ENCODE measurements at places on chromosomes 13 and 19.

GRCh38 chr19:29927944-29928625 is 14.0 kb upstream of the URI1 start:
- DNase-seq: peak; percentile 8

GRCh38 chr19:46217476-46217875 is 12.1 kb upstream of the IGFL1 start:
- no peak for DNase-seq

- peak; percentile 42 for DNase-seq
Measured at GRCh38 chr19:29285878-29286277, 72.9 kb upstream of the UQCRFS1 start.

- no peak for DNase-seq
Measured at GRCh38 chr19:35992907-35993765, 1.9 kb upstream of the SDHAF1 start.

DNA sequence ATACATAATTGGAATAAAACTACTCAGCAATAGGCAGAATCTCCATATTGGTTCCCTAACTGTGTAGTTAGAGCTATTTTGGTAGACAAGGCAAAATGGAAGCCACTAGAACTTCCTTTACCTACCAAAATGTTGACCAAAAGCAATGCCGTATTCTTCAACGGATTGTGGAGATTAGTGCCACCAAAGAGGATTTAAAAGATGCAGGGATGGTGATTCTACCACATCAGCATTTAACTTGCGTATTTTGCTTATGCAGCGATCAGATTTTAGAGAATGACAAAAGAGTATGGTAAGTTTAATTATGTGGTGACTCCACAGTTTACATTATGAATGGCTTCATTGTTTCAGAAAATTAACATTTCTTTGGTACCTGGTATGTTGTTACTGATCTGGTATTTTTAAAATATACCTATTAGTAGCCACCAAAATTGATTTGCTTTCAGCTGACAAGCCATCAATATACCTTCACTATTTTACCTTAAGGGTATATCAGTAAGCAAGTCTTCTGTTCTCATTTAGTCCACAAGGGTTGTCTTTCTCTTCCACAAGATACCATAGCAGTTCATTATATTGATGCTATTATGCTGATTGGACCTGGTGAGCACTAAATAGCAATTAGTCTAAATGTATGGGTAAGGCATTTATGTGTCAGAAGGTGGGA is 1910.7 kb upstream of the PRR20A start:
- DNase-seq: no peak

GRCh38 chr19:29772696-29773095 is 39.1 kb upstream of the CCNE1 start:
- no peak for DNase-seq

- DNase-seq: no peak
Measured at GRCh38 chr19:14661372-14661924, 13.2 kb downstream of the ADGRE3 start.

DNA sequence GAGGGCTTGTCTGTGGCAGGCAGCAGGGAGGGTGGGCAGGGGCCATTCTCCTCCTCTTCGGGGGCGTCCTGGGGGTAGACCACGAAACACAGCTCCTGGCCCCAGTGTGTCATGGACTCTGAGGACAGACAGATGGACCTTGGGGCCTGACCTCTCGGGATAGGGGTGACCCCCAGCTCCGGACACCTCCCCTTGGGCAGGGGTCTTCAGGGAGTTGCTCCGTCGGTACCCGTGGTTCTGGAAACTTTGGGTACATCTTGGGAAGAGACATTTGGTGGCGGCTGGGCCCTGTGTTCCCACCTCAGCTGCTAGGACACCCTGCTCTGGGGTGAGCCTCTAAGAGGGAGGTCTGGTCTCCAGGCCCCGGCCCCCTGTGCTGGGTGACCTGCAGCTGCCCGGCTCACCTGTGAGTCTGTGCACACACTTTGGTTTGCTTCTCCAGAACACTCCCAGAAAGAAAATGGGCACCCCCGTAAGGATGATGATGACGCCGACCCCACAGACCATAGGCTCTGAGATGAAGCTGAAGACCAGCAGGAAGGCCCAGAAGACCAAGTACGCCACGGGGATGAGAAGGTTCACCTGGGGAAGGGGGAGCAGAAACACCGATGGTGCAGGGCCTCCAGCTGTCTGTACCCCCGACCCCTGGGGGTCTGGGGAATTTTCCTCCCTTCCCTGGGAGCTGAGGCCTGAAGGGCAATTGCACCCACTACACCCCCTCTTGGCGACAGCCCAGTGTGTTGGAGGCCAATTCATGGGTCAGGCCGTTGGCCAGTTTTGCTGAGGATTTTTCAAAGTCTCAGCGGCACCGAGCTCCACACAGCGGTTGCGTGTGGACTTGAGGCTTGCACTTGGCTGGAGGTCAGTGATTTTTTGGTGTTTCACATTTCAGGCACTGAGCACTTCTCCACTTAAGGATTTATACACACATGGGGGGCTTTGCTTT is 15.0 kb downstream of the LRP3 start:
- no peak for DNase-seq

DNA sequence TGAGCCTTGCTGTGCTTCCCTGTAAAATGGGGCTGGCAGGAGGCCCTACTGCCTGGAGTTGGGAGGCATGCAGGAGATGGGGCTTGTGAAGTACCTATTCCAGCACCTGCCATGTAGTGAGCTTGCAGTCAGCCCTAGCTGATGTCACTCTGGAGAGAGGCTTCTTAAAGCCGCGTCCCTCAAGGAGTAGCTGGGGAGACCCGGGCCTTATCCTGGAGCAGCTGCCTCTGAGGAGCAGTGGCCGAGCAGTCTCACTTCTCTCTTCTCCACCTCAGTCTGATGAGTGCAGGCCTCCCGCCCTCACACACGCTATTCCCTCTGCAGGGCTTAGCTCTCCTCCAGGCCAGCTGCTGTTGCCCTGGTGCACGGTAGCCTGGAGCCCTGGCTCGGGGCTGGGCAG is 18.0 kb downstream of the CLASRP start:
- DNase-seq: no peak

DNA sequence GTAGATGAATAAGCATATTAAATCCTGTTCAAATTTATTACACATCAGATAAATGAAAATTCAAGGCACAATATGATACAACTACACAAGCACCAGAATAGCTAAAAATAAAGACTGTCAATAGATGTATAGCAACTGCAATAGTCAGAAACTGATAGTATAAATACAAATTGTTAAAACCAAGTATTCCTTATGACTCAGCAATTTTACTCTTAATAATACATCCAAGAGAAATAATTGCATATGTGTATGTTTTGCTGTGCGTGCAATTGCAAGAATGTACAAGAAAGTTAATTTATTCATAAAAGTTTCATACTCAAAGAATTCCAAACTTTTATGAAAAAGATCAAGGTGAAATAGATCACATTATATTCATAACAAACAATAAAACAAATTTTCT is 1338.1 kb downstream of the OLFM4 start:
- no peak for DNase-seq

DNA sequence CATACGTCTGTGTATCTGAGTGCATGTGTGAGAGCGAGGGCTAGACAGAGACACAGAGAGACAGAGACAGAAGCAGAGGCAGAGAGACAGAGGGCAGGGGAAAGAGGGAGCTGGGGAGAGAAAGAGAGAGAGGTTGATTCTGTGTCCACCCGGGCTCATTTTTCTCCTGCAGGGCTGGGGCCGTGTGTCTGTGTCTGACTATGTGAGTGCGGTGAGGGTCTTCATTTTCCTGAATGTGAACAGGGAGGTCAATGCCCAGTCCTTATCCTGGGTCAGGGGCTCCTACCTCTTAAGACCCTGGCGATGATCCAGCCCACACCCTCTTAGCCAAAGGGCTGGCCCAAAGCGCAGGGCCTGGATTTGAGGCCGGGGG is 17.7 kb downstream of the LRRC4B start:
- no peak for DNase-seq

- DNase-seq: no peak
Measured at GRCh38 chr13:67914535-67914934, 684.4 kb upstream of the PCDH9 start.

DNA sequence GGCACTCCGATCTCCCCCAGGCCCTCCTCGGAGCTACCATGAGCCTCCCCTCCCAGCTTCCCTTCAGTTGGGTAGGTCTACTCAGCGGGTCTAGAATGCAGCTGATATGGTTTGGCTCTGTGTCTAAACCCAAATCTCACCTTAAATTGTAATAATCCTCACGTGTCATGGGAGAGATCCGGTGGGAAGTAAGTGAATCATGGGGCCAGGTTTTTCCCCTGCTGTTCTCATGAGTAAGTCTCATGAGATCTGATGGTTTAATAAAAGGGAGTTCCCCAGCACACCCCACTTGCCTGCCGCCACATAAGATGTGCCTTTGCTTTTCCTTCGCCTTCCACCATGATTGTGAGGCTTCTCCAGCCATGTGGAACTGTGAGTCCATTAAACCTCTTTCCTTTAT is 14.5 kb upstream of the DOCK9 start:
- DNase-seq: no peak

- no peak for DNase-seq
Measured at GRCh38 chr13:102567857-102568256, 28.9 kb upstream of the TPP2 start.

DNA sequence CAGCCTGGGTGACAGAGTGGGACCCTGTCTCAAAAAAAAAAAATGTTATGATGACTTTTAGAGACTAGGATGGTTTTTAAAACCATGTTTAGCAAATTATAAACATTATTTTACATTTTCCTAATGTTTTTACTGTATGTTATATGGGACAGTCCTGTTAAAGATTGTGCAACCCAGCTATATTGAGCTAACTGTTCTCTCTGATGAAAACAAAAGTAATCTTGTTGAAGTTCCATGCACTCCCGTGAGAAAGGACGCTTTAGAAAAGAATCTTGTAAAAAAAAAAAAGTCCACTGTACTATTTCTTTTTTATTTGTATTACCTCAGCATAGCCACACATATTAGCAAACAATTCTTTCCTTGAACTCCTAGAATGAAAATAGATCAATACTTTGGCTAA is 451.2 kb downstream of the DCT start:
- no peak for DNase-seq

DNA sequence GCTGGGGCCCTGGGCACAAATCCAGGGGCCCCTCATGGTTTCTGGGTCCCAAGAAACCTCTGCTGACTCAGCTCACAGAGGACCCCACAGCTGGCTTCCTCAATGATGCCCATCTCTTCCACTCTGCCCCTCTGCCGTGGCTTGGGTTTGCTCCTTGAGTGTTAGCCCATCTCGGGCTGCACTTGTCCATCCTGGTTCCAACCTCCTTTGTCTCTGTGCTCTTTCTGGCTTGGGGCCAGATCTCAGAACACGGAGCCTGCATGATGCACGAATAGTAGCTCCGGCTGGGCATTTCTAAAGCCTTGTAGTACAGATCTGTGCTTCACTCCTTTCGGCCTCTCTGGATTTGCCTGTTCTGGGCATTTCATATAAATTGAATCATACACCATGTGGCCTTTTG is 53.8 kb downstream of the F2RL3 start:
- no peak for DNase-seq

- DNase-seq: no peak
Measured at GRCh38 chr19:27780367-27781075, 1432.4 kb downstream of the UQCRFS1 start.

DNA sequence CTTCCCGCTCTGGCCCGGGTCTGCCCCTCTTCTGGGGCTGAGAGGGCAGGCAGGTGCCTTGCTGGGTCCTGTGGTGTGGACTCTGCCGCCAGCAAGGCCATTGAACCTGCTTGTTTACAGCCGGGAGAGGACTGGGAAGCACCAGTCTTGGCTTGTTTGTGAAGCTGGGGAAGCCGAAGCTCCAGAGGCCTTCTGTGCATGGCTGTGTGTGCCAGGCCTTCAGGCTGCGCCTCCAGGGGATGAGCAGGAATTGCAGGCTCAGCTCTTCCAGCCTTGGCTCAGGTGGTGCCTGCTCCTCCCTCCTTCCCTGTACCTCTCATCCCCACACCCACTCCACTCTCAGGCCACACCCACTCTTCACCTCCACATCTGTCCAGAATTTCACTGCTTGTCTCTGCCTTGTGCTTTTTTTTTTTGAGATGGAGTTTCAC is 17.5 kb downstream of the NDUFB7 start:
- DNase-seq: peak; percentile 51

- DNase-seq: no peak
Measured at GRCh38 chr19:29542327-29542726, 16.5 kb downstream of the VSTM2B start.

DNA sequence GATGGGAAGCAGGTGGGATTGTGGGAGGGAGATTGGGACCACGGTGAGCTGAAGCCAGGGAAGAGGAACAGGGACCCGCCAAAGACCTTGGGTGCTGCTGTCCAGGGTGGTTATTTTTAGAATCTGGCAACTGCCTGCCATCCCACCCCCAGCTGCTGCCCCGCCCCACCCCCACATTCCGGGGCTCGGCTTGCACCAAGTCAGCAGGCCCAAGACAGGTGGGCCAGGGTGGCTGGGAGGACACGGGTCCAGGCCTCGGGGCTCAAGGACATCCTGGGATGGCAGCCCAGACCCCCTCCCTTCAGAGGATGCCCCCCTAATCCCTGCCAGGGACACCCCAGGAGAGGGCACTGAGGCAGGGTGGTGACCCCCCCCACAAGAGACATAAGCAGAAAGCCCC is 827 bp downstream of the CKM start:
- no peak for DNase-seq

DNA sequence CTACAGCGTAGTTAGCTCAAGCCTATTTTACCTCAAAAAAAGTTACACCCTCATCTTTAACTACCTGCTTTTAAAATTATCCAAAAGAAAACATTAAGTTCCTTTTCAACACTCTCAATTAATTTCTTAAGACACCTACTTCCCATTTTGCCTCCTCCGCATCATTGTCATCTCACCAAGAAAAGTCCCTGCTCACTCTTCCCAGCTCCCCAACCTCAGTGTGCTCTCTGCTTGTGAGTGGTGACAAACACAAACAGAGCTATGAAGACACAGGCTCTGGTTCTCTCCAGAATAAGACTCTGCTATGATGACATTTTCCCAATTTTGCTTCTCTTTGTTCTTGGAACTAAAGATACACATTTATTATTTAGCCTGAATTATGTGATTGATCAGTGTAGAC is 385.1 kb upstream of the HTR2A start:
- no peak for DNase-seq

DNA sequence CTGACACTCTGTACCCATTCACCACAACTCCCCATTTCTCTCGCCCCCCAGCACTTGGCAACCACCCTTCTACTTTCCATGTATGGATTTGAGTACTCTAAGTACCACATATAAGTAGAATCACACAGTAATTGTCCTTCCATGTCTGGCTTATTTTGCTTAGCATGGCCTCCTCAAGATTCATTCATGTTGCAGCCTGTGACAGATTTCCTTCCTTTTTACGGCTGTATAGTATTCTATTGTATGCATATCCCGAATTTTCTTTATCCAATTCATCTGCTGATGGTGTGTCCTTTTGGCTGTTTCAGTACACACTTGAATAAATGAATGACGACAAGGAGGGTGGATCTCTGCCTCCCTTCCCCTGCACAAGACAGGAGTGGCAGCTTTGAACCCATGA is 95.1 kb downstream of the ZNF536 start:
- DNase-seq: no peak

- DNase-seq: no peak
Measured at GRCh38 chr13:97945792-97946419, 7.6 kb upstream of the IPO5 start.

- DNase-seq: no peak
Measured at GRCh38 chr13:84238381-84238780, 356.1 kb upstream of the SLITRK1 start.

GRCh38 chr13:54637366-54637765 is 1608.8 kb downstream of the OLFM4 start:
- no peak for DNase-seq
